GM04504 (cell line): ENCODE measurements at places on chromosomes 7 and 10.

DNA sequence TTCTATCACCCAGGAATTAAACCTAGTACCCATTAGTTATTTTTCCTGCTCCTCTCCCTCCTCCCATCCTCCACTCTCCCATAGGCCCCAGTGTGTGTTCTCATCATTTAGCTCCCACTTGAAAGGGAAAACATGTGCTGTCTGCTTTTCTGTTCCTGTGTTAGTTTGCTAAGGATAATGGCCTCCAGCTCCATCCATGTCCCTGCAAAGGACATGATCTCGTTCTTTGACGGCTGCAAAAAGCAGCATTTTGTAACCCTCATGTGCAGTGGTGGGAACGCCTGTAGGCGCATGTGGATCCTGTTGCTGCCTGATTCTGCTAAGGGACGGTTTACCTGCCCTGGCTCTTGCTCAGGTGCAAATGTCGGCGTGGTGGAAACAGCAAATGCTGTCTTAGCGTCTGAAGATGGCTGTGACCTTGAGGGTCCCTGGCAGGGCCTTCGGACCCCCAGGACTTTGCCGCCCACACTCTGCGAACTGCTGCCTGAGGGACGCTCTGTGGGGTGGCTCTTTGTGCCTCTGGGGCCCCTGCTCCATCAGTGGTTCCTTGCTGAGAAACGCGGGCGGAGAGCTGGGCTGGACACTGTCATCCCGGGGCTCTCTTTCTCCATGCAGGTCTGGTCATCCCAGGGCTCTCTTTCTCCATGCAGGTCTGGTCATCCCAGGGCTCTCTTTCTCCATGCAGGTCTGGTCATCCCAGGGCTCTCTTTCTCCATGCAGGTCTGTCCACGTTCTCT lies 5.6 kb upstream of the MTG1 start:
- no peak for DNase-seq

DNA sequence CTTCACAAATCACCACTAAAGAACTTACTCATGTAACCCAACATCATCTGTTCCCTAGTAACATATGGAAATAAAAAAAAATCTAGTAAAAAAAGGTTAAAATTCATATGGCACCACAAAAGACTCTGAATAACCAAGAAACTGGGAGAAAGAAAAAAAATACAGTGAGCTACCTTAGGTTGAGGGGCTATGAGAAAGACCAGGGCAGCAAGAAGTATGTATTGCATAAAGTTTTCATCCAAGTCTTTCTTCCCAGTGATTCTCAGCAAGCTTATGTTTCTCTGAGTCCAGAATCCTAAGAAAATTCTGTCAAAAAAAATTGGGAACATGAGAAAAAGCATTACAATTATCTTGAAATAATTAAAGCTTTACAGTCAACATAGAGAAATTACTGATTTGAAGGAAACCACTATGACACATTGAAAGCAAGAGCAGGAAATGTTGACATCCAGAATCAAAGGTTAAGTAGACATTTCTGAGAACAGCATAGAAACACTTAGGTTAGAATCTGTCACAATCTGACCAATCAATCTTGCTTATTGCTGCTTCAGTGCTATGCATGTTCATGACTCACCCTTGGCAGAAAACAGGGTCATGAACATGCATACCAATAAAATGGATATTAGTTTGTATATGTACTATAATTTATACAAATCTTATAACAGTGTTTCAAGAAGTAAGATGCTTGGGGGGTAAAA lies 494.0 kb upstream of the POT1 start:
- DNase-seq = no peak

DNA sequence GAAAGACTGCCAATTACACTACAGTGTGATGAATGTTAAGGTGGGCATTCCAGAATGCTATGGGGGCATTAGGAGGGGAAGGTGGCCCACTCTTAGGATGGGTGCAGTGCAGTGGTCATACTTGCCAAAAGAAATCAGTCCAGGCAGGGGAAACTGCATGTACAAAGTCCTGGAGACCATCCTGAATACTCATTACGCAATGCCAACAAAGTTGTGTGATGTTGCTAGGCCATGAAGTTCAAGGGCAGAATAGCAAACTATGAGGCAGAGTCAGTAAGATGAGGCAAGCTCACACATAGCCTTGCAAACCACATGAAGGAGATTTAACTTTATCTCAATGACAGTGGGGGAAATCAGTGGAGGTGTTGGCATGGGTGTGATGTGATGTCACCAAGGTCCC lies 49.8 kb upstream of the SLC35B4 start:
- DNase-seq = no peak

DNA sequence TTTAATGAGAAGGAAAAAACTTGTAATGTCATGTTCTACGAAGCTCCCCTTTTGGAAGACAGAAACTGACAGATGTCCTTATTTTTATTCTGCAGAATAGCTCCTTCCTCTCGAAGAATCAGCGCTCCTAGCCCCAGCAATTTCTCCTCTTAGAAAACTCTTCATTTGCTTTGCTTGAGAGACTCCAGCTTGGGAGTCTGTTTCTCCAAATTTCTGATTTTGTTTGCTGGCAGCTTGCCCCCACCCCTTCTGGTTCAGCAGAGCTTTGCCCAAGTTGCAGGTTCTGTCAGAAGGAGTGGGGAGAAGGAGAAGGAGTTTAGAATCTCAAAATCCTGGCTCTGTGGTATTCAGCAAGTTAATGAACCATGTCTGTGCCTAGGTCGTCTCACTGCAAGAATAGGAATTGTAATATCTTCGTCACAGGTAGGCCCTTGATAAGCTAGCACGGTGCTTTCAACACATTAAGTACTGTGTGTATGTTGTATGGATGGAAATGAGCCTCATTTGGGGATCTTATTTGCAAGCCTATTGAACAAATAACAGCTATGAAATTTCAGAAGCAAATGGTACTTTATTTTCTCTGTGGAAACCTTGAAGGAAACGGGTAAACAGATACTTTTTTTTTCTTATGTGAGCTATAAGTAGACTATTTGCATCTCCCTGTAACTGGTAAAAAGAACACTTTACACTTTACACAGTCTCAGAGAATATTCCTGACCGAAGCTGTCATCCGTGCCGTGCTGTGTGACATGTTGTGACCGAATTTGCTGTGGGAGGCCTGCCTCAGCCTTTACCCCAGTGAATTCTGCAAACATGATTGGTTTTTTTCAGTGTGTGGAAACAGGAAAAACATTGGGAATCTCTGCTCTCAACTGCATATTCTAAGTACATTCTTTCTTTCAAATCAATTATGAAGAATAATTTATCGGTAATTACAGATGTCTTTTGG lies 290.9 kb downstream of the CAMK1D start:
- DNase-seq = no peak

DNA sequence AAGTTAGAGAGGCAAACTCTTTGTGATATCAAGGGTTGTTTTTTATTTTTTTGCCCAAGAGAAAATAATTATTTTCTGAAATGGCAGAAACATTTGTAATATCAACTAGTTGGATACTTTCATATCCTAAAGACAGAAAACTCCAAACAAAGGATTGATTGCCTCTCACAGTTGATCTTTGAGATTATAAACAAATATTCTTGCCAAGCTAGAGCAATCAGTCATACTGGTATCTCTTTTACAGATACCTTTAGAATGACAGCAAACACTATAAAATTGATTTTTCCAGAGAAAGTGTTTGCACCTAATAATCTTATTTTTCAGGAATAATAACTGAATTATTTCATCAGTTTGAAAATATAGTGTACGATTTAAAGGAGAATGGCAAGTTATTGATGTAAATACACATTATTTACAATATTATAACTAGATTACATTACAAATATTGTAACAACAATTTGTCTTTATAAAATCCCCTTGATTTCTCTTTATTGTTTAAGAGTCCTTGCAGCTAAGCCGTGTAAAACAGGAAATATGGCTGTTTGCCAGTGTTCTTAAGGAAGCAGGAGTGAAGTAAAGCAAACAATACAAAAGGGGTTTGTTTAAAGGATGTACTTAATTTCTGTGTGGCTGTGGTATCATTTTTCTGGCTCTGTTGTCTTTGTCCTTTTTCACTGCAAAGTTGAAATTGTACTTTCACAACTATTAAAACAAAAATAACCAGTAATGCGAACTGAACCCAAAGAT lies 58.4 kb downstream of the MAPK8 start:
- DNase-seq = no peak

DNA sequence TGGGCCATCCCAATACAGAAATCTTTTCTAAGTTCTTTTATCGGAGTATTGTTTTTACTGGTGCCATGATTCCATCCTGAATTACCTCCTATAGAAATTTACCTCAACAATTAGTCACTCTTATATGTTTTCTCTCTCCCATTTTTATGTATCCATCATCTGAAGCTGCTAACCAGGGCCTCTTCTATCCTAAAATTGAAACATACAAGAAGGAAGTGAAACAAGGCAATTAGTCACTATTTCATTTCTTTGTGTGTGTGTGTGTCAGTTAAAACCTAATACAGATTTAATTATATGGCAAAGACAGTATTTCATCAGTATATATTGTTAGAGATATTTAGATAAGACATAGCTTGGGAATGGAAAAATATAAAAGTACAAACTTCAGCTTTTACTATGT lies 148.4 kb upstream of the AHR start:
- DNase-seq = no peak

DNA sequence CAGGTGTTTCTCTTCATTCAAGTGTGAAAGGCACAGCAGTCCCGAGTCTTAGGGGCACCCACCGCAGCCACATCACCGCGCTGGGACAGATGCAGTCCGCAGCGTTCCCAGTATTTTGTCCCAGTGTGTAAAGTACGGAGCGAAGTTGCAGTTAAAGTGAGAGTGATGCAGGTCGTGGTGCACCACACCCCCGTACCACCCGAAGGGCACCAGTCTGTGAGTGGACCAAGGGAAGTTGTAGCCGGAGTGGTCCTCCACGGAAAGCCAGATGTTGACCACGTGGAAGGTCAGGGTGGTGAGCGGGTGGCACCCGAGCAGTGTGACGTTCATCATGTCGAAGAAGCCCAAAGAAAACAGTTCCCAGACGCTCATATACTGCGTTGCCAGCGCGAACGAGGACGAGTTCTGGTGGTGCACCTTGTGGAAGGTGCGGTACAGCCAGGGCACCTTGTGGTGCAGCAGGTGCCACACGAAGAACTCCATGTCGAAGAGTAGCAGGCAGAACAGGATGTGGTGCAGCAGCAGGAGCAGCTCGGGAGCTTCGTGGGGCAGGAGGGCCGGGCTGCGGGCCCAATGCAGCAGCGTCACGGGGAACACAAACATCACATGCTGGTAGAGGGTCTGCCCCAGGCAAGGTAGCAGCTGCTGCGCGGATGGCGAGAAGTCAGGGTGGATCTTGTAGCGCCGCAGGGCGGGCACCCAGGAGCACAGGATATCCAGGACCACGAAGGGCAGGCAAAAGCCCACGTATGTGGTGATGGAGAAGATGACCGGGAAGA lies 526 bp downstream of the CH25H start:
- DNase-seq = no peak

- no peak for DNase-seq
These were observed 10.1 kb downstream of the AVPI1 start for GRCh38 chr10:97676770-97677581.

DNA sequence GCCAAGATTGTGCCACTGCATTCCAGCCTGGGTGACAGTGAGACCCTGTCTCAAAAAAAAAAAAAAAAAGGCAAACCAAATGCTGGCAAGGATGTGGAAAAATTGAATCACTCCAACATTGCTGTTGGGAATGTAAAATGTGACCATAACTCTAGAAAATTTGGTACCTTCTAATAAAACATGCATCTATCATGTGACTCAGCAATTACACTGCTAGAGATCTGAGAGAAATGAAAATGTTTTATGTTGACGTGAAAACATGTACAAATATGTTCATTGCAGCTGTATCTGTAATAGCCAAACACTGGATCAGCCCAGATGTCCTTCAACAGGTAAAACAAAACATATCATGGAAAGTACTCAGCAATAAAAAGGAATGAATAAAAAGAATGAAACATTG lies 30.8 kb upstream of the SAR1A start:
- DNase-seq = no peak

- no peak for DNase-seq
These were observed 106.3 kb downstream of the GRK5 start for GRCh38 chr10:119313644-119314043.

GRCh38 chr10:122326385-122326784 lies 48.1 kb upstream of the PLEKHA1 start:
- no peak for DNase-seq

GRCh38 chr7:5439572-5440496 lies 16.2 kb upstream of the TNRC18 start:
- no peak for DNase-seq

GRCh38 chr7:19051767-19052375 lies 65.6 kb downstream of the TWIST1 start:
- no peak for DNase-seq

GRCh38 chr7:113402005-113402404 lies 283.7 kb upstream of the SMIM30 start:
- no peak for DNase-seq

DNA sequence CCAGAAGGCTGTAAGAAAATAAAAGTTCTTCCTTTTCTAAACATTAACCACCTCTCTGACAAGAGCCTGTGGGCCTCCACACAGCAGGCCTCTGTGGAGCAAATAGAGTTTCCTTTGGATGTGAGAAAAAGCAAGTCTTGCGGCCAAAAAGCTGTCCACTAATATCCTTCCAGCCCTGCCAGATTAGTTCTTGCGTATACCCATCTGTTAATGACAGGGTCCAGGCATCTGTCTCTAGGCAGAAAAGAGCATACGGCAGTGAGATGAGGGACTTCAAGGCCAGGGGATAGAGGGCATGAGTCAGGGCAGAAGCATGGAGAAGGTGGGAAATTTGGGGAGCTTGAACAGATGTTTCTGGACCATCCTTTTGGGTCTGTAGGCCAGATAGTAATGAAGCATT lies 164.9 kb downstream of the NSUN6 start:
- no peak for DNase-seq

DNA sequence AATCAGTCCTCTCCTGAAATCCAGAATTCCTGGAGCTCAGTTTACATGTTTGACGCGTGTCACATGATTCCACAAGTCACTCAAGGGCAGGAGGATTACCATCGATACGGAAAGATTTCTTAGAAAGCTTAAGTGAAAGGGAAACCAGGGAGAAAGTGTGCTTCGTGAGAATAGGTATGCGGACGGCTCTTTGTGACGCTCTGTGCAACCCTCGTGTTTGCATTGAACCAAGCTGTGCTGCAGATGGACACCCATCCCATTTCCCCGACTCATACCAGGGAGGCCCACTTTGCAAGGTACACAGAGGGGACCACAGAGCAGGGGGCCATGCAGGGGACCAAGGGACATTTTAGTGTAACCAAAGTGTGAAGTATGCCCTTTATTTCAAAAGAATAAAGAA lies 43.2 kb downstream of the IKZF1 start:
- no peak for DNase-seq

- no peak for DNase-seq
These were observed 28.6 kb upstream of the ADGRA1 start for GRCh38 chr10:133059093-133059470.

GRCh38 chr10:124575107-124576035 lies 113.7 kb downstream of the LHPP start:
- DNase-seq = no peak

- no peak for DNase-seq
These were observed 416.7 kb downstream of the ARL4A start for GRCh38 chr7:13104128-13104527.

- DNase-seq = peak; percentile 35
These were observed 872.4 kb downstream of the LRMDA start for GRCh38 chr10:76303682-76304316.

GRCh38 chr10:42738679-42739078 lies 43.9 kb upstream of the BMS1 start:
- DNase-seq = no peak

GRCh38 chr10:92913973-92914372 lies 65.7 kb downstream of the EXOC6 start:
- no peak for DNase-seq
